ENCODE measurements at places on chromosomes 16 and 17.

DNA sequence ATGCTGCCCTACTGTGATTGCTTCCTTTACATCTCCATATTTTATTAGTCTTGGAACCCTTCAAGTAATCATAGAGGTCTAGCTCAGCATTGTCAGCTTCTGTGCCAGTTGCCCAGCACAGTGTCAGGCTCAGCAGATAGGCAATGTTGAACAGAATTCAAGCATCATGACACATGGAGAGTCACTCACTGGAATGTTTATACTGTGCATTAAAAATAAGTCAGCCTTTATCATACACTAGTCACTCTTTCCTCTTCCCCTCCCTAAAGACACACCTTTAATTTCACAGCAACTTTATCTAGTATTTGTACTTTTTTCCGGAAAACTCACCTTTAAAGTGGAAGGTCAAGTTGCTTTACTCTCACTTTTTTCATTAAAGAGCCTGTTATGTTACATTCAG, 253.8 kb upstream of the CDH11 start:
- DNase-seq = no peak

DNA sequence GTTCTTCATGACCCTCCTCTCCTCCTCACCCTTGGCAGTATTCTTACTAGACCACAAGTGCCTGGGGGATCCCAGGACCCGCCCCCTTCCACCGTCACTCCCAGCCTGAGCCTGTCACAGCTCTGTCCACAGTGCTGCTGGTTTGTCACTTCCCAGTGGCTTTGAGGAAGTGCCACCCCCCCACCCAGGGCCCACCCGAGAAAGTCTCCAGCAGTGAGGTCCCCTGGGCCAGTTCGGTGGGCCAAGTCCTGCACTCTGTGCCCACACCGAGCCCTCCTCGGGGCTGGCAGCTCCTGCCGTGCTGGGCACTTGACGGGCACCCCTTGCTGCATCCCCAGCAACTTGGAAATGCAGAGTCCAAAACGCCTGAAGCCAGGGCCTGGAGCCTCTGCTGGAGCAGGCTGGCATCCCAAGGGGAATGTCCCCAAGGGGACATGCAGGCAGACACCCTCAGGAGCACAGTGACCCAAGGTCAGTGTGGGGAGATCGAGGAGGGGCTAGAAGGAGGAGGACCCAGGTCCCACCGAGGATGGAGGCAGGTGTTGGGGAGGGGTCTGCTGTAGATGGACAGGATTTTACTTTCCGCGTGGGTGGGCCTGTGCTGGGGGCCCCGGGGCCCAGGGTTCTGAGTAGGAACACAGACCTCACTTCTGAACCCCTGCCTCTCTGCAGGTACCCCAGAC, 15.5 kb downstream of the MMP15 start:
- DNase-seq = no peak

- no peak for DNase-seq
Measured at GRCh38 chr17:64554028-64554637, 47.4 kb downstream of the CEP95 start.

- DNase-seq = no peak
Measured at GRCh38 chr16:22220714-22221113, 14.6 kb downstream of the EEF2K start.

GRCh38 chr17:65043802-65044201, 12.7 kb downstream of the GNA13 start:
- no peak for DNase-seq

GRCh38 chr17:80962356-80963329, 29.0 kb upstream of the CHMP6 start:
- DNase-seq = no peak

DNA sequence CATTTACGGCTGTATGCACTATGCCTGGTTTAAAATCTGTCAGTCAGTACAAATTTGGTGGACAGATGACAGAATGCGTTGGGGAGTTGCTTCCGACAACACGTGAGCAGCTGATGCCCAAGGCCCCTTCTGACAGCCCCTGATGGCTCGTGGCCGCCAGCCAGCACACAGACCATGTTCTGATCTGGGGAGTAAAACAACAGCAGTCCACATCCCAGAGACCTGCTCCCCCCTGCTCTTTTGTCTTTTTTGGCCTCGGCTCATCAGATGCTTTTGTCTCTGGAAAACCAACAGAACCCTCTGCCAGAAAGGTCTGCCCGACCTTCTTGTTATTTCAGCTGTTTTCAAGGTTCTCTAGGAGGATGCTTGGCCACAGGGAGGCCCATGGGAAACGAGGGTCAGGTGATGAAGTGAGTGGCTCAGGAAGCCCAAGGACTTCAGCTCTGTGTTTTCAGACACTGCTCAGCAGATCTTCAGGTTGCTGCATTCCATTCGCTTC, 10.8 kb downstream of the ARSG start:
- peak; percentile 83 for DNase-seq

DNA sequence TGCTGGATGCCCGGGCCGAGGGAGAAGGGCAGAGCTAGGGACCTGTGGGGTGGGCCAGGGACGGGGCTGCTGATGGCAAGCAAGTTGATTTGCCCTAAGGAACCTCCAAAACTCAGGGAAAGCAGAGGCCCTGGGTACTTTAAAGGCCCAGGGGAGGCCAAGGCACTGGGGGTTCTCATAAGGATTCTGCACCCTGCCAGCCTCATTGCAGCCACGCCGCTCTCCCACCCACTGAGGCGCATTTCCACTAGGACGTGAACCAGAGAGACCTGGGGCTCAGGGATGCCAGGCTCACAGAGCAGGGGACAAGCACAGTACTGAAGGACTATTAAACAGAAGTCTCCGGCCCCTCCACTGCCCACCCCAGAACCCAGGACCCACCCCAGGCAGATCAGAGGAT, 39.4 kb upstream of the RBFOX3 start:
- no peak for DNase-seq

- no peak for DNase-seq
Measured at GRCh38 chr16:88695753-88696152, 9.4 kb upstream of the SNAI3 start.

- no peak for DNase-seq
Measured at GRCh38 chr17:32440722-32441121, 3.6 kb upstream of the PSMD11 start.

DNA sequence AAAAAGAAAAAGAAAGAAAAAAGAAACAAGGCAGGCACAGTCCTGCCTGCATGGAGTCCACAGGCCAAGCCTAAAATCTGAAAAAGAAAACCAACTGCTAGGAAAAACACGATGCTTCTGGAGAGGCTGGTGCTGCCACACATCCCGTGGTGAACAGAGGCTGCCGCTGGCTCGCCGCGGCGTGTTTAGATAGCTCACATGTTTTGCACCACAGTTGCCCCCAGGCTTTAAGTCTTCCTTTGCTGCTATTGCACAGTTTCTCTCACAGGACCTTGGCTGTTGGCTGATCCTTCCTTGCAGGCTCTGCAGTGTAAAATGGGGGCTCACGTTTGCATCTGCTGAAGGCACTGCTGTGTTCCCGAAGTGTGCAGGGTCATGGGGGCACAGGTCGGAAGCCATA, 8.6 kb downstream of the SLC6A4 start:
- DNase-seq = no peak

DNA sequence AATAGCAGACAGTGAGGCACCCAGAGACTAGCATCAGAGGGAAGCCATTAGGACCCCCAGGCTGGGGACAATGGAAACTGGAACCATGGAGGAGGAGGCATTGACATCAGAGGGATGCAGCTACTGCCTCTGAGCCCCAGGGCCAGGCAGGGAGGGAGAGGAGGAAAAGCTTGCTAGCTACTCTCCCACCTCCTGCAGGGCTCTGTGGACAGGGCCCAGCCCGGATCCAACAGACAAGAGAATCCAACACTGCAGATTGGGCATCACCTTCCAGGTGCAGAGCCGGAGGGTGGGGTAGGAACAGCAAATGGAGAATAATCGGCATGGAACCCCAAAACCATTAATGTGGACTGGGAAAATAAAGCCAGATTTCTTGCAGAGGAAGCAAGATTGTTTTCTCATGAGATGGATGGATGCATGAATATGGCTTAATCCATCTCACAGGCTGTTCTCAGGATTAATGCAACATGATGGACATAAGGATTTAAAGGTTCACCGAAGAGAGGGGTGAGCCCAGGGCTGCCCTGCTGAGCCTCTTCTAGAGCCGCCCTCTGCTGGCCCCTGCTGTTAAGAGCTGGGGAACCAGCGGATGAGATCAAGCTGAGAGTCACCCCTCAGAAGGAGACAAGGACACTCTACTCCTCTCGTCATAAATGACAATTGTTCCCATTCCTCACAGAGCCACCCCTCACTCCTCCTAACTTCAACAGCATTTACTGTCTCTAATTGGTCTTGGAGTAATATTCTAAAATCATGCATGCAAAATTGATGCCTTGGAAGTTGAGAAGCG, 48.8 kb downstream of the DNAH3 start:
- no peak for DNase-seq

- no peak for DNase-seq
Measured at GRCh38 chr17:76199469-76199868, 40.8 kb downstream of the RNF157 start.

GRCh38 chr16:10657925-10658324, 36.8 kb downstream of the TEKT5 start:
- no peak for DNase-seq

GRCh38 chr16:25151996-25152395, 40.5 kb downstream of the LCMT1 start:
- peak; percentile 76 for DNase-seq

DNA sequence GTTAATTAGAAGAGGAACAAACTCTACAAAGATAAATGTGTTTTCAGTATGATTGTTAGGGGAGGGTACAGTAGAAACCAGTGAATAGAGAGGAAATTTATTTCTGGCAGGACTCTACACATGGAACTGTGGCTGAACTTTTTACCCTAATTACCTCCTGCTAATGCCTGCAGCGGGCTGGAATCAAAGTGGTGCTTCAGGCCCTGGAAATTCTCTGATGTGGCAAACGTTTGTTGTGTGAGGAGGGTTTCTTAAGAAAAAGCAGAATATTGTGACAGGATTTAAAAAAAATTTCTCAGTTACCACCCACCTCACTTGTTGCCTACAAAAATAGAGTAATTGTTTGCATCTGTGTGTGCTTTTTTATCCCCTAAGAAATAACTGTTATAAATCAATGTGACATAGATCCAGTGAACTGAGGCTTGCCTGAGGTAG, 154.5 kb downstream of the BCAS3 start:
- DNase-seq = peak; percentile 32

- DNase-seq = no peak
Measured at GRCh38 chr17:68682903-68683302, 81.7 kb upstream of the FAM20A start.

GRCh38 chr17:77471984-77472461, 331.3 kb downstream of the SEC14L1 start:
- DNase-seq = peak; percentile 90

DNA sequence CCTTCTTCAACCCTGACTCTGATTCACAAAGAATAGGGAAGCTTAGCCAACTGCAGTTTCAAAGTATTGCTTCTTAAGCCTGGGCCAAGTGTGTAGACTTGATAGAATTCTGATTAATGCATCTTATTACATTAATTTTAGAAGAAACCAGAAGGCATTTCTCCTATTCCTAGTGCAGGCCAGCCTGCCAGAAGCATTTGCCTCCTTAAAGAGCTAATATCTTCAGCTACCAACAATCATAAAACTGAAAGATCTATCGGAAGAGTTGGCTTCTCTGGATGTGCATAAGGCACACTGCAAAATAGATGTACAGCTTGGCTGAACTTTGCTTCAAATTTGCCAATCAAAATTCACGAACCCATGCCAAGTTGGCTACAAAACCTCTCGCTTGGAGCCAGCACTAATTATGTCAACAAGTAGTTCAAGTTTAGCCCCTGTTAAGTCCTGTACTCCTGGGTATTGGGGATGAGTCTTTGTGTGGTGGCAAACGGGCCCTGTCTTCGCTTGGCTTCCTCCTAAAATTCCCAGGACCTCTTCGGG, 717.8 kb downstream of the WWOX start:
- DNase-seq = no peak

- no peak for DNase-seq
Measured at GRCh38 chr16:83843657-83844056, 35.9 kb downstream of the HSBP1 start.

DNA sequence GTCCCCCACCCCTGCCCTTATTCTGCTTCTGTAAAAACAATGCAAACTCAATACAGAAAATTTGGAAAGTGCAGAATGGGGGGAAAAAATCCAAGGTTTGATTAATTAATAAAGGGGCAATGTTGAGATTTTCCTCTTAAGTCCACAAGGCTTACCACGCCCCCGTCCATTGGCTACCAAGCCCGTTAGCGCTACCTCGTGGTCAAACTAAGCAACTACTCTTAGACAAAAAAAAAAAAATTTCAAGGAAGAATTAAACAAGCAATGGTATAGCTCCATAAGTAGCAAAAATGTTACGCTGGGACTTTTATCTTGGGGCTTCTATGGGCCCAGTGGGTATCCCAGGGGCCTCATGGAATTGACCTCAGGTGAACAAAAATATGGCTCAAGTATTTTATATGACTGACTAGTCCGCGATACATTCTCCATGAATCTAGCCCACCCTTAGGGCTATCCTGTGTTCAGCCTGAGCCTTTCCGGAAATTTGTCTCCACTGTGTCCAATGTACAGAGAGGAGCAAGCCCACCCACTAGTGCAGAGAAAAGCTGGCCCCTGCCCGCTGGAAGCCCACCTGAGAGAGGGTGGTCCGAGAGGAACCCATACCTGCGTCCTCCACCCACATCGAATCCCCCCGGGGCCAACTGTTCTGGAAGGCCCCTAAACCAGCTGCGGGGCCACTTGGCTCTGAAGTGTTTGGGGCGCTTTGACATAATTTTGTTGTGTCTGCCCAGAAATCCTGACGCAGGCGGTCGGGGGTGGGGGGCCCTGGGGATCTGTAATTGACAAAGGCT, 19.1 kb upstream of the TEX2 start:
- peak; percentile 72 for DNase-seq

DNA sequence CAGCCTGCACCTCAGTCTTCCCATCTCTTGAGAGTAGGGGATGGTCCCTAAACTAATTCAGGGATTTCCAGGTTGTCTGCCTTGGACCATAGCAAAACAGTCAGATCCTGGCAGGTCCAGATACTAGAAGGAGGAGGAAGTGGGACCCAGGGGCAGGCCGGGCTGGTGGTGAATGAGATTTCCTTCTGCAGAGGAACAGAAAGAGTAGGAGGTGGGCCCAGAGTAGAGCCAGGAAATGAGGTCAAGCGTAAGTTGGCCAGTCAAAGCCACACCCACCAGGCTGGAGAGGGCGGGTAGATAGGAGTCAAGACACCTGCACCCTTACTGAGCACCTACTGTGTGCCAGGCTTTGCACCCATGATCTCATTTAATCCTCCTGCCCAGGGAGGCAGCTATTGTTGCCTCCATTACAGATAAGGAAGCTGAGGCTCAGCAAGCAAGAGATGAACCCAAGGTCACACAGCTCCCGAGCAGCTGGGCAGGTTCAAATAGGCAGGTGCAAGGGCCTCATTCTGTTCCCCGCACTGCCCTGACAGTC, 2.6 kb downstream of the CDH5 start:
- DNase-seq = no peak

- DNase-seq = no peak
Measured at GRCh38 chr16:6605490-6605889, 727.2 kb upstream of the RBFOX1 start.
